Cortex of kidney (tissue), 1 donor: ENCODE measurements at places on chromosomes 12 and 14.

DNA sequence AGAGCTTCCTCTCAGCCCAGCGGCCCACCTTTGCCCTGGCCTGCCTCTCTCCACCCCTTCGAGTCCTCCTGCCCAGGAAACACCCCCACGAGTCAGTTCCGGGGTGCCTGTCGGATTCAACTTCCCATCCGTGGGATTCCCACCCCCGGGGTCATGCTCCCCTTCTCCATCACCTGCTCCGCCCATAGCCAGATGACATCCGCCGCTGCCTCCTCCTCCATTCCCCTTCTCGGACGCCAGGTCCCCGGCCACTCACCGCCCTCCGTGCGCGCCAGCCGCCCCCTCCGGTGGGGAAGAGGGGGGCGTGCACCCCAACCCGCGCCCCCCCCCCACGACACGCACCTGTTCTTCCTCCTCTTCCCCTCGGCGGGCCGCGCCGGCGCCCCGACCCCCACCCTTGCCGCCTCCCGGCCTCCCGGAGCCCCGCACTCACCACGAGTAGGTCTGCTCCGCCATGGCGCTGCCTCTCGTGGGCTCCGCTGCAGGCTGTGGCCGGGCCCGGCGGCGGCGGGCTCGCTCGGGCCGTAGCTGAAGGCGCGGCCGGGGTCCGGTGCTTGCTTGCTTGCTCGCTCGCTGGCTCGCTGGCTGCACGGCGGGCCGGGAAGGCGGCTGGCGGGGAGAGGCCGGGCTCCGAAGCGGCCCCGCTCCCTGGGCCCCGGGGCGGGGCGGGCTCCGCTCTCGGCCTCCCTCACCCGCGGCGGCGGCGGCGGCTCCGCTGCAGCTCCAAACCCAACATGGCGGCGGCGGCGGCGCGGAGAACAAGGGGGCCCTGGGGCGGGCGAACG, 554 bp downstream of the SPPL3 start:
- no peak for DNase-seq

DNA sequence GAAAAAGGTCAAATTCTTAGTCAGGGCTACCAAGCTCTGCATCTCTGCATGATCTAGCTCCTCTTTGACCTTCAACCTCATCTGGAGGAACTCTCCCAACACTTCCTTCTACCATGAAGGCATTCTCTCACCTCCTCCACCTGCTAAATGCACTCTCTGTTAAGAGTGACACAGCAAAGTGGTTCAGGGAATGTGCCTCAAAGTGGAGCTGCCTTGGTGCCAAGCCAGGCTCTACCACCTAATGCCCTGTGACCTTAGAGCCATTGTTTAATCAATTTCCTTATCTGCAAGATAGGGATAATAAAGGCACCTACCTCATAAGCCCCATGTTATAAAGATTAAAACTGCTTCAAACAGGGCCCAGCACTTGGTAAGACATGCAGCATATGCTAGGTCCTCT, 236.7 kb downstream of the ANO2 start:
- DNase-seq = no peak

DNA sequence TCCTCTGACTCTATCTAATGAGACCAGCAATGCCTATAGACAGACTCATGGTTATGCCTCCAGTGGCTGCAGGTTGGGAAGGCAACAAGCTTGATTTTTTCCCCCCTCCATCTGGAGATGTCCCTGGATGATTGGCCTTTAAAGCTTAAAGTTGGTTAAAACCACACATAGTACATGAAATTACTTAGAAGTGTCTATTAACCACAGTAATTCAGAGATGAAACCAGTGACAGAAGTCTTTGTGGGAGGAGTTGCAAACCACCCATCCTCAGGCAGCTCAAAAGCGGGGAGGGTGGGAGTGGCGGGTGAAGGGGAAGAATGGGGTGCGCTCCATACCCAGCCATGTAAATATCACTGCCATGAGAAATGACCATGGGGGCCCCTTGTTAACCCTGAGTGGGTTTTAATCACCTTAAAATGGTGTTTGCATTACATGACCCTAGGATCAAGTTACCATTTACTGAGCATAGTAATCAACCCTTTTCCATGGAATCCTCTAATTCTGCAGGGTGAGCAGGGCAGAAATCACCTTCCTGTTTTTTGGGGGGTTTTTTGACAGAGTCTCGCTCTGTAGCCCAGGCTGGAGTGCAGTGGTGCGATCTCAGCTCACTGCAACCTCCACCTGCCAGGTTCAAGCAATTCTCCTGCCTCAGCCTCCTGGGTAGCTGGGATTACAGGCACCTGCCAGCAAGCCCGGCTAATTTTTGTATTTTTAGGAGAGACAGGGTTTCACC, 133.5 kb downstream of the FOXN3 start:
- DNase-seq = no peak

- no peak for DNase-seq
These were observed 676 bp downstream of the MRPL42 start for GRCh38 chr12:93468008-93468371.

- DNase-seq = no peak
These were observed 4.6 kb upstream of the POU6F1 start for GRCh38 chr12:51222461-51222860.

DNA sequence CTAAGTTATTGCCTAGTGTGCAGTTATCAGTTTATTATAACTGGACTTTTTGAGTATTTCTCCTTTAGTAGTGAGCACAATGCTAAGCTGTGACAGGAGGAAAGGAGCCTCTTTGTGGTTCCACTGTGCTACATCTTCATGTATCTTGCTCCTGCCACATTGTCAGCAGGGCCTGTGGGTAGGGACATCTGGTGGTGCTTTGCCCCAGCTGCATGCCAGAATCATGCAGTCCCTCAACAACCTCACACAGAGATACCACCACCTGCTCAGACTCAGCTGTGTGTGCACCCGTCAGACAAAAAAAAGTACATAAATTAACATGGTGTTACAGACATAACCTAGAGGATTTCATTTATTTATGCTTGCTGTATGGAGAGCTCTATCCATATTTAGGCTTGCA, 51.1 kb downstream of the MIS18BP1 start:
- no peak for DNase-seq

DNA sequence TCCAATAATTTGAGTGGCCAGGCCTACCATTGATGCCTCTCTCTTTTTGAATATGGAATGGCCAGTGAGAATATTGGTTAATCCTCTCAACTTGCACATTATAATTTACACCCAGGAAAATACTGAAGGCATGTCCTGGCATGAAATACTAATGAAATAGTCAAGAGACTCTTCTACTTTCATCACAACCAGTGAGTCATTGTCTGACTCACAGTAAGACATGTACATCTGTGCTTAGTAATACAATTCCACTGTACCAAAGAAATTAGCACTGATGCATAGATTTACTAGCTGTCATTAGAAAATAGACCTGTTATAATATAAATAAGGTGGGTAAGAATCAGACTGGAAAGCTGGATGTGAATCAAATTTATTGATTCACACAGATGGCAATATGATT, 31.6 kb downstream of the KCNC2 start:
- DNase-seq = no peak

- no peak for DNase-seq
These were observed 4.9 kb upstream of the RIC8B start for GRCh38 chr12:106769546-106769945.
